Myocyte (in vitro differentiated cells): ENCODE measurements at places on chromosomes 5 and 9. TPM values are rescaled to one million over a fixed set of nuclear protein-coding genes. Genes with fewer than 3 reads are reported as not detected.

- DNase-seq, result no peak
Measured at GRCh38 chr5:73292816-73293459, 119.9 kb downstream of the TMEM174 start.

- peak; percentile 73 for DNase-seq
Measured at GRCh38 chr9:114216081-114216480, 60.7 kb downstream of the COL27A1 start.

DNA sequence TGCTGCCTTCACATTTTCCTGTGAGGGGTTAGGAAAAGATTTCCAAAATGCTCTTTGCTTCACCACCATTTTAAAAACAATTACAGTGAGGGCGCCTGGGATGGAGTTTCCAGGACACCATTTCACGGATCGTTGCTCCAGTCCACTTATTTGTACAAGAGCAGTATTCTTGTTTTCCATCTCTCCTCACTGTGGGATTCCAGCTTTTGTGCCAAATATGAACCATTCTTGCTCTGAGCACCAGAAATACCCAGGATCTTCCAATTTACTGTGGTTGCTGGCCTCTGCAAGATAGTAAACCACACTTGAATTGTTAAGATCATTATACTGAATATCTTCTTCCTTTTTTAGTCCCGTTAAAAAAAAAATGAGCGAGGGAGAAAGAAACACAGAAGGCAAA lies 899.5 kb downstream of the TLE1 start:
- DNase-seq, result no peak

DNA sequence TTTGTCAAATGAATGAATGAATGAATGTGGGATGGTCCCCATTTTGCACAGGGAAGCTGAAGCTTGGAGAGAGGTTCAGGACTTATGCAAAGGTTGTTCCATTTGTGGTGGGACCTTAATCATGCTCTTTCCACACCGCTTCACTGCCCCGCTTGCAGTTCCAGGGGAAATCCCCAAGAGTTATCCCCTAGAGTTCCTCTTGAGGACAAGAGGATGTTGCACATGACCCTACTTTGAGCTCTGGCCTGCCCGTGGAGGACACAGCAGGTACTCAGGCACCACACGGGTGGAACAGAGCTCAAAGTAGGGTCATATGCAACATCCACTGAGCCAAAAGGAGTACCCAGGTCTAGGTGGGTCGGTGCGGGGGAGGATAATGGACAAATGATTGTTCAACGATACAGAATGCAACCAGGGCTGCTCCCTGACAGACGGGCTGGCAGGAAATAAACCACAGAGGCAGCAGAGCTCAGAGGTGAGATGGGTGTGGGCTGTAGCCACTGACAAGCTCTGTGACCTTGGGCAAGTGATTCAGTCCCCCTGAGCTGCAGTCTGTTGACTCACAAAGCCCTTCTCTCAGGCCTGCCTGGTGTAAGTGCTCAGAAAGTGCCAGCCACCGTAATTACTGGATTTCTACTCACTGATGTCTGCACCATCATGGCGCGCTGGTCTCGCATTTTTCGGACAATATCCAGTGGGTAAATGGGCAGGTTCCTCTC lies 60.3 kb upstream of the EPB41L4B start:
- DNase-seq, result peak; percentile 1

- no peak for DNase-seq
Measured at GRCh38 chr5:112306956-112307355, 112.1 kb downstream of the EPB41L4A start.

- no peak for DNase-seq
Measured at GRCh38 chr9:123608104-123608503, 252.1 kb downstream of the CRB2 start.

DNA sequence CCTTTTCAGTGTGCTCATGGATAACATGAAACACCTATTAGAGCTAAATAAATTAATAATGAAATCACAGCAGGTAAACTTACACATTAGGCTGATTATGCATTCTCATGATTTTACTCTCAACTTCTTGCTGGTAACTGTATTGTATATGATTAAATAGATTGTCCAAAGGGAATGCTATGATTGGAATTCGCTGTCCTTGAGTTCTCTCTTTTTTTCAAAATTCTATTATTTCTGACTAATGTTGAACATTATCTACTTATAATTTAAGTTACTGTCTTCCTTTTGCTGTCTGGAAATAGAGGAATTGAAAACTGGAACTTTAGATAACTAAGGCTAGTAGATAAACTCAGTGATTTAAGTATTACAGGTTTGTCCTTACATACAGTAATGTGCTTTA lies 13.1 kb downstream of the CENPH start:
- no peak for DNase-seq

PTAR1 gene
- total RNA-seq, result 40.3 and 55.1 TPM in 2 replicates

OR5C1 gene
- total RNA-seq, result not detected in 2 replicates

SNCAIP gene
- 0.21 TPM in 1 of 2 replicates, not detected in the other for total RNA-seq
